ENCODE measurements at places on chromosomes 5 and 9. TPM values are rescaled to one million over a fixed set of nuclear protein-coding genes. Genes with fewer than 3 reads are reported as not detected.

The UGT3A1 gene
- total RNA-seq, result not detected

The CD74 gene
- total RNA-seq, result 3.3 TPM

The STKLD1 gene
- total RNA-seq, result 1.2 TPM

The PTTG1 gene
- 12.6 TPM for total RNA-seq

The BNC2 gene
- total RNA-seq, result 1.6 TPM

The FOXD4L6 gene
- 0.82 TPM for total RNA-seq

The FOXD4L3 gene
- not detected for total RNA-seq

The EQTN gene
- total RNA-seq, result 1.6 TPM

The POLE3 gene
- total RNA-seq, result 39.5 TPM

The PLPP7 gene
- 6.1 TPM for total RNA-seq

The OR1J2 gene
- not detected for total RNA-seq

The KIF12 gene
- 0.82 TPM for total RNA-seq

The PDE6A gene
- not detected for total RNA-seq

The SLC1A1 gene
- 66.9 TPM for total RNA-seq

The PGM5 gene
- total RNA-seq, result 3.3 TPM

The ASPN gene
- total RNA-seq, result 5.3 TPM

The RMRP gene
- total RNA-seq, result 133,388 TPM

The NPM1 gene
- 414 TPM for total RNA-seq

The PCA3 gene
- 0.82 TPM for total RNA-seq

The DND1 gene
- total RNA-seq, result 0.82 TPM

The FCN2 gene
- total RNA-seq, result not detected

The SPATA31D4 gene
- total RNA-seq, result not detected

The GABRA1 gene
- total RNA-seq, result 29.8 TPM

The PAEP gene
- total RNA-seq, result not detected

The SPINK13 gene
- not detected for total RNA-seq

The ORM2 gene
- not detected for total RNA-seq

The ZNF346 gene
- 28.5 TPM for total RNA-seq

The SLC36A3 gene
- not detected for total RNA-seq

The TMEM215 gene
- 0.82 TPM for total RNA-seq

The NDUFA8 gene
- 33.8 TPM for total RNA-seq

The UBE2QL1 gene
- 39.1 TPM for total RNA-seq

The ITK gene
- total RNA-seq, result not detected

The DBH gene
- total RNA-seq, result under 0.01 TPM

The KDM4C gene
- 43.2 TPM for total RNA-seq

The CXCL14 gene
- 7.7 TPM for total RNA-seq

The LHX3 gene
- total RNA-seq, result not detected

The ENTPD8 gene
- total RNA-seq, result not detected

Measured in frontal cortex (tissue), 4 donors.